ENCODE measurements at places on chromosomes 1 and 21.

DNA sequence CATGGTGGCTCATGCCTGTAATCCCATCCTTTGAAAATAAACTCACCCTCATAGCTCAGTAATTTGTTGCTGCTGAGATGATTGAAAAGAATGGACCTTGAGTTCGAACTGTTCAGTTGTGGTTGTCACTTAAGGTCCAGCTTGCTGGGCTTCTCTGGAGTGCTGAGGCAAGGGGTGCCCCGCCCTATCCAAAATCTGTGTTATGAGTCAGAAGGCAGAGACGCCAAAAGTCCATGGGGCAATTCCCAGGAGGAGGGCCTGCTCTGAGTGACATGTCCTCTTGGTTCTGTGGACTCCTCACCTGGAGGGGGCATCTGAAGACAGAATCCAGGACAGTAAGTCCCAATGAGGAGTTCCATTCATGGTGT, 64.8 kb downstream of the MYOM3 start:
- DNase-seq, result no peak

DNA sequence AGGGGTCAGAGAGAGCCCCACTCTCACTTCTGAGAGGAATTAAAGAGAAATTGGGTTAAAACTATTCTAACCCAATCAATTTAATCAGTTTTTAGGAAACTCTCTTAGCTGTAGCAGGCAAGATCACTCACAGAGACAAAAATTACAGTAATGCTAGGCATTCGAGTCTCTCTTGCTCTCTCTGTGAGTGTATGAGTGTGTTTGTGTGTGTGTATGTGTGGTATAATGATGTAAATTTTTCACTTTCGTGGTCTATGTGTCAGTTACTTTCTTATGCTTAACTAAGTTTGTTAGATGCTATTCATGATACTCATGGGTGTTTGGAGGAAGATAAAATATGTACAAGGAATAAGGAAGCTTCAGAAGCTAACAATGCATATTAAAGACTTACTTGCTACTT, 131.3 kb downstream of the FASLG start:
- no peak for DNase-seq

DNA sequence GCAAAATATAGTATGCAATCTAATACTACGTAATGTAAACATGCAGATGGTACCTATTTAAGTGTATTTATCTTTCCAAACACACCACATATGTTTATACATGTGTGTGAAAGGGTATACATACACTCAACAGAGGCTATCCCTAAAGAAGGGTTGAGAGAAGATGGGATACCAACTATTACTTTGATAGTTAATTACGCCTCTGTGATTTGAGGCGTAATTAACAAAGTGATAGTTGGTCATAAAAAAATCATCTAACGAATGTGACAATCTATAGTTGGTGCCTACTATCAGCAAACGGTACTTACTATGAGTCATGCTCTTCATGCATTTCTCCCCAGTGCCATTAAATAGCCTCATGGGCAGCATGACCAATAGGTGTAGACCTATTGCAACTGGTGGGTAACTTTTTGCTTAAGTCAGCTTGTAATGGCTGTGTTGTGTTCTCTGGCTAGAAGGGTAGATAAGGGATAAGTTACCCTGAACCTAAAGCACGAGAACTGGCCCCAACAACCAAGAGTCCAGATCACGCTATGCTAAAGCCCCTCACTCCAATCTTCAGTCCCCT, 15.3 kb downstream of the RCAN1 start:
- DNase-seq, result no peak

- DNase-seq, result no peak
Measured at GRCh38 chr1:211345719-211346118, 19.1 kb downstream of the TRAF5 start.

GRCh38 chr1:212621949-212622305, 13.4 kb downstream of the ATF3 start:
- no peak for DNase-seq

DNA sequence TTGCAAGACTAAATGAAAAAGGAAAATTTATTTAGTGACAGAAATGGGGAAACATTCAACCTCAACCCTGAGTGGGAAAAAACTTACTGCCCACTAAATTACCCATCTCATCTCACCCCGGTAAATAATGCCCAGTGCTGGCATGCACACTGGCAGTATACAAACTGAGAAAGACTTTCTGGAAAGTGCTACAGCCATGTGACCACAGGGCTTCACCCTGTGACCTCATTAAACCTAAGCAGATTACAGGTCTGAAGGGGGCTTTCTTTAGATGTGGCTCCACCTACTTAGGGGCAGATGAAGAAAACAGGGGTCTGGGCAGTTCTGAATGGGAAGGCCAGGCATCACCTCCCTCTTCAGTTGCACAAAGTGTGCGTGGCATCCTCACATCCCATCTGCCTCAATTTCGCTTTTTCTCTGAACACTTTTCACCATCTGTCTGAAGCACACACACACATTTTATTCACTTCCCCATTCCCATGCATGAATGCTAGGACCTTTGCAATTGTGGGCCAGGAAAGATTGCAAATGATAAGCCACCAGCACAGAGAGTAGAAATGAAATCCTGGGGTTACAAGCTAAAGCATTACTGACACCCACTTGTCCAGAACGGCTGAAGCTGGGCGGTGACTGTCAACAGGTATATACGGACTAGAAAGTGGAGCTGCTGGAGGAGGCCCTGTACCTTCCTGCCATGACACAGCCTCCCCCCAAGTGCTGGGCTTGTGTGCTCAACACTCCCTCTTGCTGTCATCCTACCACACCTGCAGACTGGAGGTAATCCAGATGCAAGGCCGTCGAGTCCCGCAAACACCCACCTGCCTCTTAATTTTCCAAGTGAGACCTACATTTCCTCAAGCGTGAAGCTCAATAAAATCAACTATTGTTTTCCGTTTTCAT, 2.7 kb downstream of the NADK start:
- no peak for DNase-seq

DNA sequence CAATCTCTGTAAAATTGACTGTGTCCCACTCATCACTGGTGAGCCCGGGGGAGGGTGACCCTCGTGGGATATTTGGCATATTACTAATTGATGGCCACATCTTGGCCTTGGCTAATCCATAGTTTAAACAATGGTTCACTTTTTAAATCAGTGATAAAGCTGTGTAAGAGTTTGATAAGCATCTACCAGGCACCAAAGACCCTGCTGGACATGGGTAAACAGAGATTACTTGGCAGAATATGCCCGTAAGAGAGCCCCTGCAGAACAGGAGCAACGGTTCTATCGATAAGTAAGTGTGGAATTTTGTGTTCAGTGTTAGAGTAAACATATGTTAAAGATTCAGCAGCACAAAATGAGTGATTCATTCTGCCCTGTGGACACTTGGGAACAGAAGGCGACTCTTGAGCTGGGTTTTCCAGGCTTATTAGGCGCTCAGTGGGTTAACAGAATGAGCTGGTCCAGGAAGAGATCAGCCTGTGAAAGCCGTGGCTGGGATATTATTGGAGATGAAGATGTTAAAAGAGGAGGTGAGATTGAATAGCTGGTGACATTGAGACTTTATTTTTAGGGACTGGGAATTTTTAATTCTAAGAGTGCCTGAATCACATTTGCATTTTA, 55.9 kb downstream of the CNST start:
- DNase-seq, result no peak

- no peak for DNase-seq
Measured at GRCh38 chr1:44682883-44683265, 8.4 kb downstream of the ARMH1 start.

DNA sequence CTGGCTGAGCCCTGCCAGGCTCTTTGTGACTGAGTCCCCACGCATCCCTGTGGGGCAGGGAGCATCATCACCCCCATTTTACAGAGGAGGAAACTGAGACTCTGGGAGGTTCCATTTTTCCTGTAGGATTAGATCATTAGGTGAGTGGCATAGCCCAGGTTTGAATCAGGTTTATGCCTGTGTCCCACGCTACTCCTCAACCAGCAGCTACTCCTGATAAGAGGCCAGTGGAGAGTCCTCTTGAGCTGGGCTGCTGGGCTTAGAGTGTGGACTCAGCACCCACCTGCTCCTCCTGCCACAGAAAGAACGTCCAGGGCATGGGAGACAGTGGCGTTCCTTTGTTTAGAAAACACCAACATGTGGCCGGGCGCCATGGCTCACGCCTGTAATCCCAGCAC, 30.7 kb downstream of the TNFRSF1B start:
- DNase-seq, result no peak

DNA sequence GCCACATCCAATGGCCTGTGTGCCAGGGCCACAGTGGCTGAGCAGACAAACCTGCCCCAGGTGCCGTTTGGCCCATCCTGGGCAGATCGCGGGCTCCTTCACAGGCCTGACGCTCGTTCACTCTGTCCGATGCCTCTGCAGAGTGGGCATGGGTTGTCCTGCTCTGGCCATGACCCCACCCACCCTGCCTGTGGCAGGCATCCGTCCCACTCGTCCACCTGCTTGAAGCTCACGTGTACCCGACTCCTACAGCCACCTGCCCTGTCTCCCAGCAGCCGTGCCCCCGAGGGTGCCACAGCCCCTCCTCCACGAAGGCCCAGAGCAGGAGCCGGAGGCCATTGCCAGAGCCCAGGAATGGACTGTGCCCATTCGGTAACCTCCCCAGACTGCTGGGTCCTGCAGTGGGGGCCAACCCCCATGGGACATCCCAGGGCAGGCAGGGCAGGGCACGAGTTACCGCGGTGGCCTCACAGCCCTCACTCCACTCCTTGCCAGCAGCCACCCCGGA, 41.9 kb downstream of the TRIM11 start:
- DNase-seq, result no peak

- no peak for DNase-seq
Measured at GRCh38 chr1:67909776-67910175, 76.5 kb upstream of the GNG12 start.

GRCh38 chr1:232973652-232974611, 23.5 kb downstream of the NTPCR start:
- DNase-seq, result no peak

DNA sequence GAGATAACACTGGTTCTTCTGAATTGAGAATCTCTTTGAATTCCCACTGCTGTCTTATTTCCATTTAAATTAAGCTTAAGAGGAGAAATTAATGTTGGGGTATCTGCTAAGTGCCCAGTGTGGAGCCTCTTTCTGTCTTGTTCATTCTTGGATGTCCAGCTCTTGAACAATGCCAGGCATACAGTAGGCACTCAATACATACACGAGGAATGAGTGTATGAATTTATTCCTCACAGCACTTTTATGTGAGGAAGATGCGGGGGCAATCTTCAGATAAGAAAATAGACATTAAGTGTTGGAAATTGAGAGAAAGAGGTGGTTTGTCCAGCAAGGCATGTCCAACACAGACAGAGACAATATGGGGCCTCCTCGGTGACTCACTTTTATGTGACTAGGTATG, 11.8 kb upstream of the ATF3 start:
- DNase-seq, result no peak

DNA sequence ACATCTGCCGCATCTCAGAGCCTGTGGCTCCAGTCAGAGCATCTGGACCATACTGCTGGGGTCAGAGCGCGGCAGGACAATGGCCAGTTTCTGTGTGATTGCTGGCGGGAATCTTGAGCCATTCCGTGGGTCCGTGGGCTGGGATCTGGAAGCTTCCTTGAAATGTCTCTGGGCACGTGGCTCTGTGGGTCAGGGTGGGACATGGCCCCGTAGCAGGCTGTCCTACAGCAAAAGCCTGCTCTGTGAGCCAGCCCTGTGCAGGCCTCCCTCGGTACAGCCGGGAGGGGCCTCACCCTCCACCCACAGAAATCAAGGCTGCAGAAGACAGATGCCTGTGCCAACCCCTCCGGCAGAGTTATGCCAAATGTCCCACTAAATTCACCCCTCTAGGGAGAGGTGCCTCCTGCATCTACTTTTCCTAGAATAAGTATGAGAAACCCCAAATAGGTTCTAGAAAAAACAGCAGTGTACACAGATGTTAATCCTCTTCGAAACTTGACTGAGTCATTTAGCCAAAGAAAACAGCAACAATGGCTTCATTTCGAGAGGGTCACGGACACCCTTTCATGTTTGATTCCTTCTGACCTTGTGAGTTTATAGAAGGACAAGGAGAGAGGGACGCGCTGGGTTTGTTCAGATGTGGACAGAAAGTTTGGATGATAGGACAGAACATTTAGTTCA, 27.8 kb downstream of the COL18A1 start:
- DNase-seq, result no peak

DNA sequence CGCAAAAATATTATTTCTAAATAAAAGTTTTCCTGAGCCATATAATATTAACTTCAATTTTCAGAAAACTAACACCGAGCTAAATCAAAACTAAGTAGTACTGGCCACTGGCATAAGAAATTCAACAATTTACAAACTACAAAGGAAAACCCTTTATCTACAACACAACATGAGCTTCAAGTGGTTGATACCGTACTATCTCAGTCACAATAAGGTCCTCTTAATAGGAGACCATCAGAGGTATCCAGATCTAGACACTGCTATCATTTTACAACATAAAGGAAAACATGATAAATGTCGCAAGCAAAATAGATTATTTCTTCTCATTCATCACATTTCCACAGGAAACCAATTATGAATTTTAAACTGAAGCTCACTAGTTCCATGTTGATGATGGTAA, 39.5 kb downstream of the GATAD2B start:
- DNase-seq, result no peak

DNA sequence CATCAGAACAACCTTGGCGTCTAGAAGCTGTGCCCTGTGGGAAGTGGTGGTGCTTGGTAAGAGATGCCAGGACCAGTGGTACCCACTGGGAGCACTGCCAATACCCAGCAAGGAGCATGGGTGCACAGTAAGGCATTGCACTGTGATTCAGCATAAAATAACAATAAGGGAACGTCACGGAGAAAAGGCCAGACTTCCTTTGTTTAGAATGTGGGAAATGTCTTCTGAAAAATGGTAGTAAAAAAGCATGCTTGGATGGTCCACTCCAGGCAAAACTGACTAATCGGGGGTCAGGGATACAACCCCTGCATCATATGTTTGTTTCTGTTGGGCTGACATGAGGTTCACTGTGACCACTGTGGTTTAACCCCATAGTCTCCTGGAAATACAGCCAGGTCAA, 14.7 kb downstream of the METTL18 start:
- DNase-seq, result no peak

- DNase-seq, result no peak
Measured at GRCh38 chr1:211485480-211485857, 6.5 kb downstream of the RD3 start.

- DNase-seq, result no peak
Measured at GRCh38 chr1:103333141-103333540, 192.4 kb upstream of the RNPC3 start.

- DNase-seq, result no peak
Measured at GRCh38 chr1:184380468-184380867, 6.4 kb upstream of the C1orf21 start.
